ENCODE measurements at places on chromosomes 13 and 19.

GRCh38 chr19:58519087-58519354 is 589 bp downstream of the ZBTB45 start:
- peak; percentile 50 for DNase-seq

DNA sequence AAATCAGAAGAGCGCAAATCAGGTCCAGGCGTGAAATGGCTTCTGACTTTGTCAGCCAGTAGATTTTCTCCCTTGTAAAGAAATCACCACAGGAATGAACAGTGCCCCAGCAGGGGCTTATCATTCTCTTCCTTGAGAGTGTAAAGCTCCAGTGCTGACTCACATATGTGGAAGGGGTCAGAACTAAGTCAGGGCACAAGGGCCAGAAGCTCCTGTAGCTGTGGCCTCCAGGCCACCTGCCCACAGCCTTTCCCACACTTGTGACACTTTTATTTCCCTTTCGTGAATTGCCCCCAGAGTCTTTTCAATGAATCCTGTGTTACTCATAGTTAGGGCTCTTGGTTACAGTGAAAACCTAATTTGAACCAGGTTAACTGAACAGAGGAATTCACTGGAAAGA is 99.6 kb downstream of the SUCLA2 start:
- DNase-seq: no peak

DNA sequence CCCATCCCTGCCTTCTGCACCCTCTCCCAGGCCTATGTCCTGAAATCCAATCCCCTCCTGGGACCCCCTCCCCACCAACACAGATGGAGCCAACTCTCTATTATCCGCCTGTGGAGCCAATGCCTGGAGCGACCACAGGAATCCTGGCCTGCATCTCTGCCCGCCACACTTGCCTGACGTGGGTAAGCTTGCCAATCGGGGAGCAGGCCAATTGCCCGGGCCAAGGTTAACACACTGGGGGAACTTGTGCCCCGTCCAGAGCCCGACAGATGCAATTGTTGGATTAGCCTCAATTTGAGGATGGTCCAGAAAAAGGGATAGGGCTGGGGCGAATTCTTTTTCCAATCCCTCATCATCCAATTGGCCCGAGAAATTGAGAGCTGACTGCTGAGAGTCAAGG is 5.9 kb downstream of the WIZ start:
- DNase-seq: peak; percentile 63

GRCh38 chr19:40646743-40647254 is 43.7 kb downstream of the NUMBL start:
- DNase-seq: no peak

DNA sequence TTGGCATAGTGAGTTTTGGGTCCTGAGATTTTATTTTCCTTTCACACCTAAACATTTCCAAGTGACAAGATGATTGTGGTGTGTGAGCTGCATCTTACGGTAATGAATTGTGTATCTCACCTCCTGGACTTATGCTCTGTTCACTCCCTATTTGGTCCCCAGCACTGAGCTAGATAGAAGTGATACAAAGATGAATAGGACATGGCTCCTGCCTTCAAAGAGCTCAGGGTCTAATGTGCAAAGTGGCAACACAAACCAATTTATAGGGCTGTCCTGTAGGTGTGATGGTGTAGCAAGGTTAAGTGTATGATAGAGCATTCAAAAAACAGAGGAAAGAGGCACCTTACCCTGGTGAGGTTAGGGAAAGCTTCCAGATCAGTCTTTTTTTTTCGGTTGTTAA is 17.6 kb upstream of the TNFRSF19 start:
- no peak for DNase-seq

GRCh38 chr13:89214185-89214584 is 1543.0 kb downstream of the SLITRK5 start:
- DNase-seq: no peak

DNA sequence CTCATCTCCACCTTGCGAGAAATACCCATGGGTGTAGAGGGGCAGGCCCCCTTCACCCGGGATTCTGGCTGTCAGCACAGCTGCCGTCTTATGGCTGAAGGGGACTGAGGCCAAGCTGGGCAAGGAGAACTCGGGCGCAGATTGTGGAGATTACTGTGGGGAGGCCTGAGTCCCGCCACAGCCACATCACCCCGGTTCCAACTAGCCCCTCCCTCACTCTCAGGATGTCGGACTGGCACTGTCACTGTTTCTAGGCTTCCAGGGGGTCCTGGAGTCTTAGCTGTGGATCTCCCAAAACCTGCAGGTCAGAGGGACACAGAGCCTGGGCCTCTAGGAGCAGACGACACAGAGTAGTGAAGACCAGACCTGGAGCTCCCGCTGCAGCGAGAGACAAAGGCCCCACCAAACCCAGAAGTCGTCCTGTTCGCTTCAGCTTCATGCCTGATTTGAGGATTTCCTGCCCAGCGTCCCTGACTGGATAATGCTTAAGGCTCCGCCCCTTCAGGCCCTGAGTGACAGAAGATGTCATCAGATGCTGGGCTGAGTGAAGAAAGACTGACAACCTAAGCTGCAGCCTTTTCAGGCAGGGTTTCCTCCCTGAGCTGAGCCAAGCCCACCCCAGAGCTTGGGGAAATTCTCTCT is 55.8 kb downstream of the ZNF93 start:
- DNase-seq: peak; percentile 52

DNA sequence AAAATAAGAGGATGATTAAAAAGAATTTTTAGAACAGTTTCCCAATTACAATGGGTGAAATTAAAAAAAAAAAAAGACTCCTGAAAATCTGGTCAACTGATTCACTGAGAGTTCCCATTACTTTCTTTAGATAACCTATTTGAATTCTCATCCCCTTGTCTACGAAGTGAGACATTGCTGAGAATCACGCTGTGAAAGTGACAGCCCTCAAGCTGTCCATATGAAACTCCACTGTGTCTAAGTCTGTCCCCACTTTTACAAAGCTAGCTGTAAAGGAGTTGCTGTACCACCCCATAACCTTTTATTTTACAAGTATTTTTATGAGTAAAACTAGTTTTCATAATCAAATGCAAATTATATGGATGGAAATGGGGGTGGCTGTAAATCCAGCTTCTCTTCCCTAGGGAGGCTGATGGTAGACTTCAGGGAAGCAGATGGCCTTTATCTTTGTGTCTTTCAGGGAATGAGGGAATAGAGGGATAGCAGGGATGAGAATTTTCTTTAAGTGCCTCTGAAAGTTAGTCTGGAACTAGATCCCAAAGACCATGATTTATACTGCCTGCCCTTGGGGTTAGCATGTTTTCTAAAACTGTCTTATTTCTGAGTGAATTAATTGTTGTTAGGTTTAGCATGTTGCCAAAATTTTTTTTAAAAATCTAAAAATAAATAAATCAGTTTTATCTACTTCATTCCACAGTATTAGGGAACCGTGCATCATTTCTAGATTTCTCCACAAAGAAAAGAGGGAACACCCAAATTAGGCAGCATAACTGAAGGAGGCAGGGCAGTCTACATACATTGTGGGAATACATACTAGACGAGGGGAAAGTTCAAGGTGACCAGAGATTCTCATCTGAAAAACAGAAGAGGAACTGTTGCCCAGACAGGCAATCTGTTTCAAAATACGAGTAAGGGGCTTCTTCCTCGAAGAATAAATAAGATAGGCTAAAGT is 1219.1 kb downstream of the UQCRFS1 start:
- no peak for DNase-seq

DNA sequence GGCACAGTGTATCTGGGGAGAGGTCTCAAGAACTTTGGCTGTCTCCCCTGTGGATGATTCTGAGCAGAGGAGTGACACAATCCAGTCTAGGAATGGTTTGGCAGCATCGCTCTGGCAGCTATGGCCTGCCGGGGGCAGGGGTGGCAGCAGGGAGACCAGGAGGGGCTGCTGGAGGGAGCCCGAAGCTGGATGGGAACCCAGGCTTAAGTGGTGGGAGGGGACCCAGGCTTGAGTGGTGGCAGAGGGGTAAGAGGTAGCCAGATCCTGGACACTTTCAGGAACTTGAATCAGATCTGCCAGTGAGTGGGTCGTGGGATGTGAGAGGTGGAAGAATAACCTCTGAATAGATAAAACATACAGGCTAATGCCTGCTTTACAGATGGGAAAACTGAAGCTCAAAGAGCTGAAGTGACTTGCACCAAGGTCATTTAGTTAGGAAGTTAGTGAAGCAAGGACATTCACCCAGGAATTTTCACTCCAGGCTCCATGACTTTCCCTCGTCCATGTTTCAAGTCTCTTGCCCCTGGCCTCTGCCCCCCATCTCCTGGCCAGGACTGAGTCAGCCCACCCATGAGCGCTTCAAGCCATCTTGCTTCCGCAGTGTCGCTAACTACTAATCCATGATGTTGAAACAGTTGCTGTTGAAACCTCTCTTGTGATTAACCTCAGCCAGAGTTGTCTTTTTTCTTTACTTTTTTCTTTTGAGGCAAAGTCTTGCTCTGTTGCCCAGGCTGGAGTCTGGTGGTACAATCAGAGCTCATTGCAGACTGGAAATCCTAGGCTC is 29.9 kb upstream of the C1QTNF9 start:
- no peak for DNase-seq

DNA sequence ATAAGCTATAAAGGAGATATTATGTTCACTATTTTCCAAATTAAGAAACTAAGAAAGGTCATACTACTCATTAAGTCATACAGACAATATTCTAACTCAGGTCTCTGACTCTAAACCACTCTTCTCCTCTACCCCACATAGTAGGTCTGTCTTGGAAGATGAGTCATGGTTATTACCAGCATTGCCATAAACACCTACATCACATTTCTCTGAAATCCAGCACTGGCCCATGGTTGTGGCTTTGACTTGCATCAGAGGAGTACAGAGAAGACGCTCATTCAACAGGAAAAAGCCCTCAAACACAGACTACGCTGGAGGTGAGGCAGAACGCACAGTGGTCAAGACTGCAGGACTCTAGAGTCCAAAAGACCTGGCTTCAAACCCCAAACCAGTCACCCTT is 476.8 kb downstream of the COG6 start:
- DNase-seq: no peak

DNA sequence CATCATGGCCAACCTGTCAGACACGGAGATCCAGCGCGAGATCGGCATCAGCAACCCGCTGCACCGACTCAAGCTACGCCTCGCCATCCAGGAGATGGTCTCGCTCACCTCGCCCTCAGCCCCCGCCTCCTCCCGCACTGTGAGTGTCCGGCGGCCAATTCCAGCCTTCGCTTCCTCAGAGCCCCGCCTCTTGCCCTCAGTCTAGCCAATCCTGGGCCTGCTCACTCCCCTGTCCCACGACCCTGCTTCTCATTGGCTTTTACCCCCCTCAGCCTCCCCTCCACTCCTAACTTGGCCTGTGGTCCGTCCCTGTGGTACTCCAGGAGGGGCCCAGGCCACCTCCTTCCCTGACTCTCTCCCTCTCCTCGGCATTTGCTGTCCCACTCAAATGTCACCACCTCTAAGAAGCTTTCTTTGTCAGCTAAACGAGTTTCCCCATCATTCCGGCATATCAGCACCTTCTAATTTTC is 12.3 kb downstream of the HRC start:
- DNase-seq: peak; percentile 87

GRCh38 chr13:95180513-95181245 is 120.6 kb downstream of the ABCC4 start:
- no peak for DNase-seq

GRCh38 chr19:5914946-5915781 is 1.1 kb downstream of the CAPS start:
- DNase-seq: no peak

GRCh38 chr19:12090807-12091206 is 26.3 kb downstream of the ZNF844 start:
- peak; percentile 11 for DNase-seq

DNA sequence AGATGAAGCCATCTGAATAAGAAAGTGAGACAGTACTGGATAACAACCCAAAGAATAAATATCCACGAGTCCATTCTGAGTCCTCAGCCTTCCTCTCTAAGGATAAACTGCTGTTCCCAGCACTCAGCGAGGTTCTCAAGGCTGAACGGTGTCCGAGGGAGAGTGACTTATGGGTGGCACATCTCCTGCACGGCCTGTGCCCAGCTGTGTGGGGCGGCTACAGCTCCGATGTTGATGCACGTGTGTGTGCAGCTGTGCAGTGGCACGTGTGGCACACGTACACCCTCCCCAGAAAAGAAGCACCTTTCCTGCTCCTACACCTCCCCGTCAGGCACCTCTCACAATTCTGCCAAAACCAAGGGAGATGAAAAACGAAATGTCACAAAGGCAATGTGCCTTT is 45.0 kb downstream of the RAB20 start:
- no peak for DNase-seq

DNA sequence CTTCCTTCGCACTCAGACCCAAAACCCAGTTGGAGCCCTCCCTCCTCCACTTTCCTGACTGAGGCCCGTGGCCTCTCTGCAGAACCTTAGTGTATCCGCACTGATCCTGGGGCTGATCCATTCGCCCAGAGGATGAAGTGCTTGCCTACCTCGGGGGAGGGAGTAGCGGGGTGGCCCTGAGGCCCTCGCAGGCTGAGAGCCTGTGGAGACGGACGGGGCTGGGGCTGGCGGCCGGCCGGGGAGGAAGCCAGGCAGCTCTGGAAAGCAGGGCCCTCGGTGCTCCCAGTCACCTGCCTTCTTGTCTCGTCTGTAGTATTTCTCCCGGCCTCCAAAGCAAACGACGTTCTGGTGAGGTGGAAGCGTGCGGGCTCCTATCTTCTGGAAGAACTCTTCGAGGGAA is 1.3 kb downstream of the PROZ start:
- peak; percentile 20 for DNase-seq

DNA sequence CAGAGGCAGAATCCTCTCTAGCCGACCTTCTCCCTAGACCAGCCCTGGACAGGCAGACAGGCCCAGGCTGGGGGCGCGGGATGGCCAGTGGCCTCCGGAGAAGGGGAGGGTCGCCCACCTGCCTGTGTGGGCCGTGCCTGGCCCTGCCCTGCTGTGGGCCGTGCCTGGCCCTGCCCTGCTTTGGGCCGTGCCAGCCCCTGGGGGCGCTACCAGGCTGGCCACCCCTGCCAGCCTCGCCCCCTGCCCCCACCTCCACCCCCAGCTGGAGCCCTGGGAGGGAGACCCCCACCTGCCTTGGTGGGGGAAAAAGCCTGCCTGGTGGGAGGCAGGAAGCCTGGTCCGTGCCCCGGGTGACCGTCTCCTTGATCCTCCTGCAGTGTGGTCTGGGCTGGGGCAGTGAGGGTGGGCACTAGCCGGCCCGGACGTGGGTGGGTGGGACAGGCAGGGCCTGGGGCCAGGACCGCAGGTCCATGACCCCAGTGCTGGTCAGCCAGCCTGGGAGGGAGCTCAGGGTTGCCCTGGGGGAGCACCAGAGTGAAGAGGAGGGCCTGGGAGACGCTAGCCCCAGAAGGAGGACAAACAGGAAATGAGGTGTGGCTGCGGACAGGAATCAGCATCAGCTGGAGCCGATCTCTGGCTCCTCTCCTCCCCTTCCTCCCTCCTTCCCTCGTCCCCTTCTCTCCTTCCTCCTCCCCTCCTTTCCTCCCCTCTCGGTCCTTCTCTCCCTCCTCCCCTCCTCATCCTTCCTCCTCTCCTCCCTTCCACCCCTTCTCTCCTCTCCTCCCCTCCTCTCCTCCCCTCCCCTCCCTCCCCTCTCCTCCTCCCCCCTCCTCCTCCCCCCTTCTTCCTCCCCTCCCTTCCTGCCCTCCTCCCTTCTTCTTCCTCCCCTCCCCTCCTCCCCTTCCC is 5.1 kb upstream of the MKNK2 start:
- no peak for DNase-seq

GRCh38 chr19:3625996-3626472 is 556 bp downstream of the CACTIN start:
- no peak for DNase-seq

- DNase-seq: peak; percentile 58
These were observed 87.6 kb upstream of the SLC15A1 start for GRCh38 chr13:98839856-98840769.
